ENCODE measurements at places on chromosomes 16 and 17.
A peak's percentile ranks its signal among the peaks of the same experiment; 100 is the strongest.

GRCh38 chr16:53084746-53085334 lies 30.0 kb downstream of the CHD9 start:
- DNase-seq = no peak

- DNase-seq = no peak
Measured at GRCh38 chr17:47274319-47275069, 20.9 kb downstream of the ITGB3 start.

- DNase-seq = no peak
Measured at GRCh38 chr17:78269955-78270381, 38.5 kb downstream of the TMEM235 start.

DNA sequence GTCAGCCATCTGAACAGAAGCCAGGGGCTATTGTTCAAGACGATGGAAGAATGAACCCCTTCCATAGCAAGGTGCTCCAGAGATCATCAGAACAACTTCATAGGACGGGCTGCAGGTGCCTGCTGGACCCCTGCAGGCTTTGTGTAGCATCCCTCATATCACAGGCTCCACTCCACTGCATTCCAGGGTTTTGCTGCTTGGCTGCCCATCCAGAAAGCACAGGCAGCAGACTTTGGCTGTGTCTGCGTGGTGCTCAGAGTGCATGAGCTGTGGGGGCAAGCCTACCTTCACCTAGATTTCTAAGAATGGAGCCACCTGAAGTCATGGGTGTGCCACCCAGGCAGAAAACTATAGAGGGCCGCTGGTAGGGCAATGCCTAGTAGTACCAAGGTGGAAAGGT lies 93.9 kb upstream of the NLRP1 start:
- no peak for DNase-seq

DNA sequence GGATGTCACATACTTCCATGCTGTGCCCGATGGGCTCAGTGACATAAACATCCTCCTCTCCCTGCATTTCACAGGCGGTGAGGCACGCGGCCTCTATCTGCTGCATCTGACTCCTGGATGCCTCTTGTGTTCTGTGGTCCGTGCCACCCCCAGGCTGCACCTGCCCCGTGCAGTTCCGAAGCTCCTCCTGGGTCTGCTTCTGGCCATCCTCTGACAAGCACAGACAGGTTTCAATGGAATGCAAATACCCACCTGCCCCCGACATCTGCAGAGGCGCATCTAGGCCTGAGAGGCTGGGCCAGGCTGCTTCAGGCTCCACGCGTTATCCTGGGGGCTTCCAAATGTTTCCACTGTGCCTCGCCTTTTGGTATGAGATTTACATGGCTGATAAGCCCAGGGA lies 46.3 kb upstream of the DNAH17 start:
- DNase-seq = no peak

DNA sequence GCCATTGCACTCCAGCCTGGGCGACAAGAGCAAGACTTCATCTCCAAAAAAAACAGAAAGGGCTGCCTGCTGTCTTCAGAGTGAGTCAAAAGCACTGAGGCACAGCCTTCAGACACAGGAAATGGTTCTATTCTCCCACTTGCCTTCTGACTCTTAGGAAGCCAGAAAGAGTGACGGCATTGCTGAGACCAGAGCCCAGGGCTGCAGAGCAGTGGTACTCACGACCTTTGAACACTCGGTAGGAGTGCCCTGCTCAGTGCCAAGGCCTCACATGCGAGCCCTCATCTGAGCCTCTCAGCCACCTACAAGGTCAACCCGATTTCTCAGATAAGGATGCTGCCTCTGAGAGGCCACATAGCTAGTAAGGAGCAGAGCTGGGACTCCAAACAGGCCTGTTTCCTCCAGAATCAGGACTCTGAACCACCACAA lies 3.5 kb upstream of the ITGAE start:
- peak; percentile 53 for DNase-seq

- no peak for DNase-seq
Measured at GRCh38 chr17:74414510-74414909, 17.4 kb upstream of the GPRC5C start.

DNA sequence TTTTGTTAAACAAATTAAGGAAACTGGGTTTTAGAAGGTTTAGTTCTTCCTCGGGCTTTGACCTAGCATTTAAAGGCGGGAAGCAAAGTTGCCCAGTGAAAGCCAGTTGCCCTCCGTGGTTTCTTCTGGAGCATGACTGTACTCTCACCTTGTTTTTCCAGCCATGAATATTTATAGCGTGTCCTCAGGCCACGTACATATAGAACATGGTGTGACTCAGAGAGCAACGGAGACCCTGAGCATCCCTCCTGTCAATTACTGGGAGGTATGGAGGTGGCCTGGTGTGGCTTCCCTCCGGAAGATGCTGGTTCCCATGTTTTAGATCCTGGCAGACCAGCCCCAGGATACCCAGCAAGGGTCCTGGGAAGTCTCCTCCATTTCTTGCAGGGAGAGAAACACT lies 48.4 kb downstream of the AKAP1 start:
- no peak for DNase-seq

DNA sequence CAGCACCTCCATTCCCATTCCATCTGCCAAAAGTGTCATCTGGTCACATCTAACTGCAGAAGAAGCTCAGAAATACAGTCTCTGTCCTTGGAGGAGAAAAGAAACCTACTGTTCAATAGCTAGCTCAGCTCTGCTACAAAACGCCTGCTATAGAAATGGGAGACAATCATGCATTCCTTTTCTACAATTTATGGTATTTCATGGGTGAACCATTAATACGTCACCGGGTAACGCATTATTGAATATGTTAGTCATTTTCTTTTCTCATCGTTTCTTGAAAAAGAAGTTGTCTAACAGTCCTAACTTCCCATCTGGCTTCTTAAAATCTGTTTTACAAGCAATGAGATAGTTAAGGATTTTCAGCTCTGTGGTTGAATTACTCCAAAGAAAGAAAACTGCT lies 496.7 kb upstream of the RBFOX1 start:
- no peak for DNase-seq

DNA sequence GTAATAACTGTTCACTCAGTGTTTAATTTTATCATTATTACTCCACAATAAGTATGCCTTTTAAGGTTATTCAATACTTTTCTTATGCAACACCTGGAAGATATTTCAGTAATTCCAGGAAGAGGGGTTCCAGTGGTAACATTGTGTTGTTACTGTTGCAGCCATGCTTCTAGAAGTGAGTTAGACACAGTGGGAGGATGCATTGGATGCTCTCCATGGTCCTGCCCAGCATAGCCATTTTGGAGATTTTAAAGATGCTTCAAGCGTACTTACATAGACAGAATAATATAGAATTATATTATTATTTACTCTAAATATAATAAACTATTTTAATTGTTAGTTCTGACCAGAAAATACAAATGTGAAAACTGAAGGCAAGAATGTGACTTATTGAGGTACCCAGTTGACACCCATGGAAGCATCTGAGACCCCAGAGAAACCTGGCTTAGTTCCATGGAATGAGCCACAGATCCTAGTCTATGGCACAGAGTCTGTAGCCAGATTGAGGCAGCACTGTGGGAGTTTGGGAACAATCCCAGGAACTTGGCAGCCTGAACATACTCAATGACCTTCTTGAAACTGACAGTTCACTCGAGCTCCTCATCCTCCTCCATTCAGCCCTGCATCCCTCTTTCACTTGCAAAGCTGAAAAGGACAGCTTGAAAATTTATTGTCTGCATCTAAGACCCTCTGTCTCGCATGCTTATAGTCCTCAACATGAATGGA lies 190.1 kb upstream of the HS3ST4 start:
- DNase-seq = no peak

GRCh38 chr17:82214012-82214628 lies 1.5 kb upstream of the CCDC57 start:
- DNase-seq = no peak

- DNase-seq = no peak
Measured at GRCh38 chr17:6787081-6787693, 11.2 kb downstream of the FBXO39 start.

DNA sequence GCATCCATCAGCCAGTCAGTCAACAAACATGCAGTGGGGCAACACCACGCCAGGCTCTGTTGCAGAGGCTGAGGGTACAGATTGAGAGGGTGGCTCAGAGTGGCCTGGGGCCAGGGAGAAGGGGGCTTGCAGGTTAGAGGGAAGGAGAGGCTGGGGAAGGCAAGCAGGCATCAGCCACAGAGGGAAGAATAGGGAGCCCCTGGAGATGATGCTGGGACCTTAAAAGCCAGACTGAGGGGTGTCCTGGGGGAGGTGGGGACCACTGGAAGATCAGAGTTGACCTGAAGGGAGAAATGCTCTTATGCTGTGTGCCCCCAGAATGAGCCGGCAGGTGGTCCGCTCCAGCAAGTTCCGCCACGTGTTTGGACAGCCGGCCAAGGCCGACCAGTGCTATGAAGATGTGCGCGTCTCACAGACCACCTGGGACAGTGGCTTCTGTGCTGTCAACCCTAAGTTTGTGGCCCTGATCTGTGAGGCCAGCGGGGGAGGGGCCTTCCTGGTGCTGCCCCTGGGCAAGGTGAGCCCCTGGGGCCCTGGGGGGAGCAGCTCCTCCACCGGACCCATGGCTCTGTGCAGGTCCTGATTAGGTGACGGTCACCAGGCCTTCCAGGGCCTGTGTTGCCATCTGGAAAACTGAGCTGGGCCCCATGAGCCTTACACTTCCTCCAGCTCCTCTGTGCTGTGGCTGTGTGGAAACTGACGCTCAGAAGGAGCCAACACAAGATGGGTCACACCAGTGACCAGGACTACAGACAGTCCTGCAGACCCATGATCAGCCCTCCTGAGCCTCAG lies 1.7 kb downstream of the CORO1A start:
- peak; percentile 66 for DNase-seq

DNA sequence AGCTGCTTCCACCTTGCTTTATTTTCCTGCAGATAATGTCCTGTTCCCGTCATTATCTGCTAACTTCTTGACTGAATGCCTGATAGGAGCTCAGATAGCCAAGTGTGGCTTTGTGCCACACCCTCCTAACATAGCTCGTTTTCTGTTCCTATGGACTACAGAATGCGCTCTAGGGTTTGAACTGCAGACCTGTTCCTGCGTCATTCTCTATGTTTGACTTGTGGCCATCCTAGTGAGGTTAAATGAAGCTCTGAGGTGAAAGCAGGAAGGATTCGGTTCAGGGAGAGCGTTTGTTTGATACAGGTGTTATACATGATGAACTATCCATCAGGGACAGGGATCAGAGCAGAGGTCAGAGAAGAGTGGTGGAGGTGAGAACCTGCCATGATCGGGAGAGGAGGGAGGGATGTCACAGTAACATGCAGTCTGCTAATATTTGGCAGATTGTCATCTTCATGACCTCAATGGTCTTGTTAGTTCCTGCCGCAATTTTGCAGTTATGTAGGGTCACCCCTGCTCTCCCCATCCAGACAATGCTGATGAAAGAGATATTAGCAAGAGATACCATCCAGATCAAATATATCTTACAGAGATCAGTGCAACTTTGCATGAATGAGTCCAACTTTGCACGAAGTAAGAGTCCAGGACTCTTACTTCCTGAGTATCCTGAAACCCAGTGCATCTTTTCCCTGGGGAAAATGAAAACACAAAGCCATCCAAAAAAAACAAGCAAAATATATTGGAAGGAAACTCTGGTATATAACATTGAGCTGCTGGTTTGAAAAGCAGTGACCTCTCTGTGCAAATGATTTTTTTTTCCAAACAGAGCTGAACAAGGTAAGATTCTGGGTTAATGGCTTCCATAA lies 32.8 kb downstream of the MPHOSPH6 start:
- DNase-seq = no peak

DNA sequence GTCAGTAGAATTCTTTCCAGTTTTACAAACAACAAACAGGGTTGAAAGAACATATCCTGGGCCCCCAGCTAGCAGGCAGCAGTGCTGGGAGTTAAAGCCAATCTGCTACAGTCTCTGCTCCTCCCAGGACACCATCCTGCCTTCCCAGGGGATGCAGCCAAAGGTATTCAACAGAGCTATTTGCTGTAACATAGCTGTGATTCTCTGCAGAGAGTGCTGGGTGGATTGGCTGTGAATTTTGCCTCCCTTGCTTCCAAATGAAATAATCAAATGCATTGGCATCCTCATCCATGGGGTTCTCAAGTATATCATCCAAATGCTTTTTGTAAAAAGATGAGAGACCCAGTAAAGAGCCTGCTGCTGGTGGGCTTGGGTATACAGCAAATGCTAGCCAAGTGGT lies 124.3 kb downstream of the NPIPB5 start:
- no peak for DNase-seq

- DNase-seq = no peak
Measured at GRCh38 chr17:82608816-82609215, 39.4 kb downstream of the WDR45B start.

- DNase-seq = no peak
Measured at GRCh38 chr17:45993962-45994627, 5.0 kb upstream of the STH start.

GRCh38 chr16:58644765-58645487 lies 15.3 kb upstream of the CNOT1 start:
- DNase-seq = no peak

- no peak for DNase-seq
Measured at GRCh38 chr16:70578035-70578434, 54.4 kb downstream of the SF3B3 start.

GRCh38 chr16:55146966-55147365 lies 177.0 kb upstream of the IRX6 start:
- no peak for DNase-seq

Data from stimulated activated naive CD8-positive, alpha-beta T cell treated with anti-CD3 and anti-CD28 coated beads, Interleukin-15, amount 100 ng/mL, for 72 hours (primary cell).